ENCODE measurements at places on chromosomes 12 and 14. TPM values are rescaled to one million over a fixed set of nuclear protein-coding genes. Genes with fewer than 3 reads are reported as not detected.

- DNase-seq: no peak
Measured at GRCh38 chr14:96393071-96393691, 1.3 kb downstream of the AK7 start.

DNA sequence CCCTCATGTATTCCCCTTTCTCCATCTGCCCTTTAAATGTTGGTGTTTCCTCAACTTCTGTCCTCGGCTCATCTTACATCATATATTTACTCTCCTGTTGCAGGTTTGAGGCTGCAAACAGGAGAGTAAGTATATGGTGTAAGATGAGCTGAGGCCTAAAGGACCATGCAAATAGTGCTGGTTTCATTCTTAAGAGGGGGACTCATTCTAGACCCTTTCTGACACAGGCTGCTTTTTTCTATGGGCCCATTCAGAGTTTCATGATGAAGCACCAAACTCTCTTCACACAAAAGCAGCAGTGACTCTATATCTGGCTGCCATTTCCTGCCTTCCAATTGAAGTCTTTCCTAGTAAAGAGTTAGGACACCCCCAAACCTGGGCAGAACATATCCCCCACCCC is 218.5 kb downstream of the PHLDA1 start:
- no peak for DNase-seq

GRCh38 chr14:100069161-100069800 is 4.1 kb downstream of the EVL start:
- DNase-seq: no peak

- no peak for DNase-seq
Measured at GRCh38 chr12:89468648-89469326, 55.8 kb downstream of the GALNT4 start.

Gene PMCH
- total RNA-seq: not detected

Gene WIF1
- 0.08 TPM for total RNA-seq

Gene PRIMA1
- total RNA-seq: 0.30 TPM

Gene KRT71
- not detected for total RNA-seq

Gene AVPR1A
- 14.6 TPM for total RNA-seq

Gene ZNF84
- total RNA-seq: 7.8 TPM

Gene KITLG
- total RNA-seq: 1.4 TPM
